ENCODE measurements at places on chromosomes 6 and 20. TPM values are rescaled to one million over a fixed set of nuclear protein-coding genes. Genes with fewer than 3 reads are reported as not detected.

Gene TP53TG5
- total RNA-seq = 0.76 TPM

Gene ACTR5
- 22.0 TPM for total RNA-seq

Gene BMP5
- not detected for total RNA-seq

- no peak for DNase-seq
- no peaks in the 10 kb centered on the region for H3K4me1 ChIP-seq
- no peak overlapping the region for H3K4me3 ChIP-seq
Observed at GRCh38 chr6:5582762-5583161, 321.4 kb downstream of the FARS2 start.

DNA sequence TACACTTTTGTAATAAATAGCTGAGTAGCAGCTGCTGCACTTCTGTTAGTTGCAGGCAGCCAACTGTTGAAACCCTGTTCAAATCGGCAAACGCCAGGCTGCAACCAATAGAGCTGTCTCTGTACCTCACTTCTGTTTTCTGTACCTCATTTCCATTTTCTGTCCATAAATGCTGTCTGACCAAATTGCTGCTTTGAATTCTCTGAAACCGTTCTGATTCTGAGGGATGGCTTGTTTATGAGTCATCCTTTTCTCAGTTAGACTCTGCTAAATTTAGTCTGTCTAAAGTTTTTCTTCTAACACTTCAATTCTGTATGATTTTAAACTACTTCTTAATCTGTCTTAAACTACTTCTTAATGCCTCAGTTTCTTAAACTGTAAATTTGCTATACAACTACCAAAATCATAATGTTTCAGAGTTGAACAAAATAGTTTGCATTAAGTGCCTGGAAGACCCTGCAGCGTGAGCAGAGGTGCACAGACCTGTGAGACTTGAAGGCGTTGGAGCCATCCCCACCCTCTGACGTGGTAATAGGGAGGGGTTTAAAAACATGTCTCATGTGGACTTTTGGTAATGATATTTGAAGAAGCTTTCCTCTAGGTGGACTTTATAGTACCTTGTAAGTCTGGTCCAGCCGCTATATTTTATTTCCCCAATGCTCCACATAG, 9.6 kb downstream of the BTNL2 start:
- no peak for DNase-seq
- no peak overlapping the region for H3K4me3 ChIP-seq
- no peak overlapping the region for H3K27ac ChIP-seq

- no peaks in the 10 kb centered on the region for H3K36me3 ChIP-seq
- no peak overlapping the region for H3K4me3 ChIP-seq
- no peak overlapping the region for H3K27ac ChIP-seq
- no peak for DNase-seq
- no peaks in the 10 kb centered on the region for H3K27me3 ChIP-seq
- H3K4me1 ChIP-seq = no peaks in the 10 kb centered on the region
Observed at GRCh38 chr6:38021571-38021970, 202.0 kb downstream of the ZFAND3 start.

DNA sequence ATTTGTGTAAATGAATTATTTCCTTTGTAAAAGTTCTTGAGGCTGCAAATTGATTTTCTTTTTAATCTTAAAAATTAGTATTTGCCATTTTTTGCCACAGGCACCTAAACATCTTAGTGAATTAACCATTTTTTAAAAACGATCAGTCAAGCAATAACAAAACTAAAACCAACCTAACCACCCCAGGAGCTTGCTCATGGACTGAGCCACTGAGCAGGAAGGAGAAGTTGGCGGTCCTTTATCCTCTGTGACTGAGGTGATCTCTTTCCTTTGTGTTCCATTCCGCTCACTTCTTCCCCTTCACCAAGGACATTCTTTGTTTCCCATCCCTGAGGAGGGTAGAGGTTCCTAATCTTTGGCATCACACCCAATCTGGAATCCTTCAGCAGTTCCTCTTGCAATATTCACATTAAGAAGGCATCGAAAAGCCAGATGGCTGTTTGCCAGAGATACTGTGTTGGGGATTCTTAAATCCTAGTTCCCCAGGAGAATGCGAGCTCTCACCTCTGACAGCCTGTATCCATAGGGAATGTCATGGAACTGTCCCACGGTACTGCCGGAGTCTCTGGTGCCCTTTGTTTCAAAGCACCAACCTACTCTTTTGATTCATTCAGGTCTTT, 30.5 kb downstream of the RPRD1B start:
- no peak for DNase-seq
- peaks cover 49% of the 10 kb centered on the region for H3K36me3 ChIP-seq
- H3K27me3 ChIP-seq = no peaks in the 10 kb centered on the region
- H3K4me1 ChIP-seq = no peaks in the 10 kb centered on the region
- no peak overlapping the region for H3K27ac ChIP-seq

DNA sequence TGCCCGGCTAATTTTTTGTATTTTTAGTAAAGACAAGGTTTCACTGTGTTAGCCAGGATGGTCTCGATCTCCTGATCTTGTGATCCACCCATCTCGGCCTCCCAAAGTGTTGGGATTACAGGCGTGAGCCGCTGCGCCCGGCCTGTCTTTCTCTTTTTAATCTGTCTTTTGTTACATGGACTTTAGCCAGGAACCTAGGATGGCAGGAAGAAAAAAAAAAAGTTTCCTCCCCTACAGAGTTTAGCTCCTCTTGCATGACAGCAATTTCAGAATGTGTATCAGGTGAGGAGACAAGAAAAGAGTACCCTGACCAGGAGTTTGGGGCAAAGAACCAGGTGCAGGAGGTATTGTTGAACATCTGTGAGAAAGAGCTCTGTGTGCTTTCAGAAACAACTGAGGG, 21.4 kb upstream of the TXLNB start:
- DNase-seq = no peak
- no peak overlapping the region for H3K4me3 ChIP-seq
- H3K36me3 ChIP-seq = no peaks in the 10 kb centered on the region

DNA sequence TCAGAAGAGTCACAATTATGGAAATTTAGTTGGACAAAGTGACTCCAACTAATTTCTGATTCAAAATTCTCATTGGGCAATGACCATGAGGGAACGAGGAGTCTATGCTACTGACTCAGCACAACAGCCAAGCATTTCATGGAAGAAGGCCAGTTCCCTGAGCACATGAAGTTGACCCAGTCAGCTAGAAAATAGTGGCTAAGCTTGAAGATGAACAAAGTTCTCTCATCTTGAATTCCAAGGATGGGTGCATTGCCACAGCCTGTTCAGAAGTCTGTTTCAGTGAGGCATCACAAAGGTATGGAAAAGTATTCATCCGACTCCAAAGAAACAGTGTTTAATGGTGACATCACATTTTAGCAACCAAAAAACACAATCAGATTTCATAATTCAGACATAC, 676.9 kb downstream of the HACE1 start:
- DNase-seq = no peak
- no peaks in the 10 kb centered on the region for H3K4me1 ChIP-seq
- no peak overlapping the region for H3K27ac ChIP-seq
- no peak overlapping the region for H3K4me3 ChIP-seq

GRCh38 chr20:63320616-63321147, 27.7 kb downstream of the COL20A1 start:
- H3K4me1 ChIP-seq = no peaks in the 10 kb centered on the region
- no peaks in the 10 kb centered on the region for H3K27me3 ChIP-seq

GRCh38 chr6:34149452-34149810, 3.5 kb upstream of the GRM4 start:
- H3K27me3 ChIP-seq = no peaks in the 10 kb centered on the region
- H3K27ac ChIP-seq = no peak overlapping the region
- H3K4me1 ChIP-seq = peaks cover 2% of the 10 kb centered on the region
- no peaks in the 10 kb centered on the region for H3K36me3 ChIP-seq

Measured in HCT116 (cell line).